Thoracic aorta (tissue), 2 donors: ENCODE measurements at places on chromosomes 5 and 9. TPM values are rescaled to one million over a fixed set of nuclear protein-coding genes. Genes with fewer than 3 reads are reported as not detected.

DNA sequence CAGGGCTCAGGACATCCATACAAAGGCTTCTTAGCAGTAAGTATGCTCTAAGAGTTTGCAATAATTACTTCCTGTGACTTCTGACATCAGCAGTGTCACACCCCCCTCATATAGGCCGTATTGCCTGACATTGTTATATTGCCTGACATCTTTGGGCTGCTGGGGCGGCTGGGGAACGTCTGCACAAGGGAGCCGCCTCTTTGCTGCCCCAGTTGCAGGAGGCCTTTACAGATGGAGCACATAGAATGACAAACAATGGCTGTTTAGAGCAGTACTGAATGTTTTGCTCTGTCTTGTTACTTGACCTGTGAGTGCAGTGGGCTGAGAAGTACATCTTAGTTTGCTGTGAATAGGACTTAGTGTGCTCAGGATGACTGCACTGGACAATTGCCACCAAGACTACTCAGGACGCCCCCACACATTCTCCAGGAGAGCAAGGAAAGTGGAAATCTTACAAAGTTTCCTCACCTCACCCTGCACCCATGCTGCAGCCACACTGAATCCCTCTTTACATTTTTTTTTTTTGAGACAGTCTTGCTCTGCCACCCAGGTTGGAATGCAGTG, 65.4 kb upstream of the SPOCK1 start:
- H3K36me3 ChIP-seq: no peaks in the 10 kb centered on the region
- no peak overlapping the region for H3K4me3 ChIP-seq
- H3K27me3 ChIP-seq: no peaks in the 10 kb centered on the region
- no peaks in the 10 kb centered on the region for H3K4me1 ChIP-seq
- no peak overlapping the region for H3K27ac ChIP-seq
- no peak for DNase-seq

GRCh38 chr5:143379606-143380005, 23.9 kb downstream of the NR3C1 start:
- no peak for DNase-seq
- H3K4me3 ChIP-seq: no peak overlapping the region
- no peak overlapping the region for H3K27ac ChIP-seq
- H3K27me3 ChIP-seq: no peaks in the 10 kb centered on the region
- H3K36me3 ChIP-seq: no peaks in the 10 kb centered on the region

GRCh38 chr9:81790166-81790565, 100.8 kb upstream of the TLE1 start:
- no peaks in the 10 kb centered on the region for H3K4me1 ChIP-seq
- no peaks in the 10 kb centered on the region for H3K27me3 ChIP-seq
- H3K4me3 ChIP-seq: no peak overlapping the region
- no peaks in the 10 kb centered on the region for H3K36me3 ChIP-seq
- DNase-seq: no peak
- H3K27ac ChIP-seq: no peak overlapping the region

DNA sequence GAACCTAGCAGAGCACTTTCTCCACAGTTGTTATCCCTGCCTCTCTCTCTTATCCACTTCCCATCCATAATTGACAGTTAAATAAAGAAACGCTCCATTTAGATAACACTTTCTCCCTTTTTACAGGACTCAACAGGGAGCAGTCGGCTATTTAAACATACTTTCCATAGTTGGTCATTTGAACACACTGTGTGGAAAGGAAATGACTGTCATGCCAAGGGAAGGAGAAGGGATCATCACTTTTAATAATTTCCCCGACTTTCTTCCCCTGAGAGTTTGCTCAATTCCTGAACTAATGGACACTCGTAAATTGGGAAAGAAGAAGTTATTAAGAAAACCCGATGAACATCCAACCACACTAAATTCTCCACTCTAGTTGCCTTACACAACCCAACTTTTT, 400.8 kb upstream of the PTGER4 start:
- H3K27me3 ChIP-seq: no peaks in the 10 kb centered on the region
- H3K4me1 ChIP-seq: no peaks in the 10 kb centered on the region
- no peak overlapping the region for H3K4me3 ChIP-seq
- H3K27ac ChIP-seq: no peak overlapping the region
- no peak for DNase-seq

GRCh38 chr5:145510324-145510723, 324.8 kb downstream of the PRELID2 start:
- no peak for DNase-seq
- H3K4me1 ChIP-seq: peaks cover 15% of the 10 kb centered on the region
- no peak overlapping the region for H3K4me3 ChIP-seq
- H3K36me3 ChIP-seq: peaks cover 3% of the 10 kb centered on the region

GRCh38 chr5:137315534-137316345, 183.4 kb downstream of the SPOCK1 start:
- no peaks in the 10 kb centered on the region for H3K27me3 ChIP-seq
- no peak overlapping the region for H3K4me3 ChIP-seq
- H3K27ac ChIP-seq: no peak overlapping the region
- DNase-seq: no peak
- H3K36me3 ChIP-seq: no peaks in the 10 kb centered on the region

GRCh38 chr5:22567983-22568382, 285.2 kb downstream of the CDH12 start:
- H3K4me1 ChIP-seq: no peaks in the 10 kb centered on the region
- H3K27me3 ChIP-seq: no peaks in the 10 kb centered on the region
- H3K27ac ChIP-seq: no peak overlapping the region
- no peaks in the 10 kb centered on the region for H3K36me3 ChIP-seq
- no peak overlapping the region for H3K4me3 ChIP-seq
- DNase-seq: no peak

- H3K4me1 ChIP-seq: peaks cover 9% of the 10 kb centered on the region
- no peak for DNase-seq
- H3K27me3 ChIP-seq: no peaks in the 10 kb centered on the region
- H3K27ac ChIP-seq: no peak overlapping the region
- no peak overlapping the region for H3K4me3 ChIP-seq
Observed at GRCh38 chr9:75930730-75931321, 40.4 kb downstream of the PCSK5 start.

DNA sequence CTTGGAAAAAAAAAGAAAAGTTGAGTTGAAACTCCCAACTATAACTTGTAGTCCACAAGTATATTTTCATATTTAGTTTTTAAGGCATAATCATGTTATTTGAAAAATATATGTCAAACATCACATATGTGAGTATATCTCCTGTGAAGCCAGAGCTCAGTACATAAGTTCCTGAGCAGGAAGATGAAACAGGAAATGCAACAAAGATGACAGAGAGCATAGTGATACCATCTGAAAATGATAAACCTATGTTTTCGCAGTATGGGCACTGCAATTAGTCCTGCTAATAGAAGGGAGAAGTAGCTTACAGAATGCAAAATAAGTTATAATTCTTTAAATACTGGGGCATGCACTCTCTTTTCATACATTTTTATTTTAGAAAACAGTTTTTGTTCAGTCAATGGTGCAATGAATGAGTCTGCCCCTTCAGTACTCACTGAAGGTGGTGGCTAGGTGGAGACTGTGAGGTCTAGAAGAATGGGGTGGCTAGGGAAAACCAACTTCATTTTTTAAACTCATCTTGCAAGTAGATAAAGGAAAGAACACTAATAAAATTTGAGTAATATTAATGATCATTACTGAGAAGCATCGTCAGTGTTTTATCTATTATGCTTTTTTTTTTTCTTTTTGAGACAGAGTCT, 54.1 kb upstream of the FYB1 start:
- H3K27me3 ChIP-seq: no peaks in the 10 kb centered on the region
- H3K4me1 ChIP-seq: no peaks in the 10 kb centered on the region
- DNase-seq: no peak
- H3K27ac ChIP-seq: peak overlapping the region; percentile 15
- no peak overlapping the region for H3K4me3 ChIP-seq

DNA sequence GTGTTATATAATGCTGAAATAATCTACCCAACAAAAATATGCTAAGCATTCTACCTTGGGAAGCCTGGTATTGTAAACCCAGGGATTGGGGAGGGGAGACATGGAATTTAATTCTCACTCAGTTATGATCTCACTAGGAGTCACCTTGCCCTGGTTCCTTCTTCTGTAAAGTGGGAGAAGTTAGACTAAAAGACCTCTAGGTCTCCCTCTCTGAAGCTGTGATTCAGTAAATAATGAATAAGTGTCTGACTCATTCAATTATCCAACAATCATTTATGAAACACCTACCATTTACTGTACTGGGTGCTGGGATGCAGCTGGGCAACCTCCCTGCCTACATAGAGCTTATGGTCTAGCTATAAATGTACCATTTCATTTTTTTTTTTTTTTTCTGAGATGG, 20.2 kb upstream of the SPARC start:
- H3K27ac ChIP-seq: peak overlapping the region; percentile 8
- H3K4me1 ChIP-seq: peaks cover 7% of the 10 kb centered on the region
- DNase-seq: no peak
- no peak overlapping the region for H3K4me3 ChIP-seq
- H3K36me3 ChIP-seq: no peaks in the 10 kb centered on the region

DNA sequence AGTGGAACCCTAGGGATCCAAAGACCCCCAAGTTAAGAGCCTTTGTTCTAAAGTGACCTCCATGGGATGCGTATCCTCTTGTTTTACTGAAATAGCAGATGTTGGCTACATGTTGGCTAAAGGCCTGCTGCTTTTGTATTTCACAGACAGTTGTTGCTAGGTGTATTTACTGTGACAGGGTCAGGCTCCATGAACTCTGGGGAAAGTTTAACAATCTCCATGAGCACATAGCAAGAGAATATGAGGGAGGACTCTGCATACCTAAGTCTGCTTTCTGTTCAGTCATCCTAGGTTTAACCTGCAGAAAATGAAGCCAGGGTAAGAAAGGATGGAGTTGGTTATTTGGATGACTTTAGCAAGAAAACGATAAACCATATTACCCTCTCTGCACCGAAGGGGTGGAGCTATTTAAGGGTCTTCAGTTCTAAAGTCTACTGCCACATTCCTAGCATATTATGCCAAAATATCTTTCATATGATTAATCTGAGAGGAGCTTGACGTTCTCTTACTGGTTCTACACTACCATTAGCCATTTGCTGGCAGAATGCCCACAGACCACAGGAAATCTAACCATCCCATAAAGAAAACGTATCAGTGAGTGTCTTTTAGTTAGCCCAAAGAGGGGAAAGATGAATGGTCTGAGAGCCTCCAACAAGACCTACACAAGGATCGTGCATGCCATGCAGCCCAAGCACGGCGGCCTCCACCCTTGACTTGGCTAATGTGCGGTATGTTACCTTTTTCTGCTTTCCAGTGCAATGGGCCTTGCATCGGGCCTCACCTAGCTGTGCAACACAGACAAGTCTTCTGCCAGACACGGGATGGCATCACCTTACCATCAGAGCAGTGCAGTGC, 127.8 kb downstream of the SAXO1 start:
- no peak overlapping the region for H3K27ac ChIP-seq
- no peaks in the 10 kb centered on the region for H3K27me3 ChIP-seq
- DNase-seq: no peak

DNA sequence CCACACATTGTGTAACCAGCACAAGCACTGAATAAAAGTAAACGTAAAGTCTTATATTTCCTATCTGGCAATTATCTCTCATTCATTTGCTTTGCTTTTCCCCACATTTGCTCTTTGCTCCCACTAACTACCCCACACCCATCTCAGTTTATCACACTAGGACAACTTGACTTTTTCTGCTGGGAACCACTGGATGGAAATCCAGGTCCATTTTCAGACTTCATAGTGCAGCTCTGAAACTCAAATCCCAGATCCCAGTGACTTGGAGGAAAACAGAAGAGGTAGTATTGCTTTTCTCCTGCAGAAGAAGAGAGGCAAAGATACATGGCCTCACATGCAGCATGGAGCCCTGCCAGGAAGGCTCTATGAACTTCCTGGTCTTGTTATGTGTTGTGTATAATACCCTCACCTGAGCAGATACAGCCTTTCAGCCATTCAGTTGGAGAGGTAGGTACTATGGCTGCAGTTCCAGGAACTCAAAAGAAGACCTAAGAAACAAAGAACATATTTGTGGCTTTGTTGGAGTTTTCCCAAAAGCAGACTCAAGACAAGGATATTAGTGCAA, 90.0 kb upstream of the NIPBL start:
- H3K27me3 ChIP-seq: no peaks in the 10 kb centered on the region
- H3K4me1 ChIP-seq: no peaks in the 10 kb centered on the region
- no peak overlapping the region for H3K27ac ChIP-seq
- DNase-seq: no peak

GRCh38 chr9:107478805-107479204, 10.8 kb downstream of the KLF4 start:
- H3K36me3 ChIP-seq: no peaks in the 10 kb centered on the region
- no peaks in the 10 kb centered on the region for H3K4me1 ChIP-seq
- DNase-seq: no peak
- H3K27me3 ChIP-seq: no peaks in the 10 kb centered on the region
- no peak overlapping the region for H3K4me3 ChIP-seq

DNA sequence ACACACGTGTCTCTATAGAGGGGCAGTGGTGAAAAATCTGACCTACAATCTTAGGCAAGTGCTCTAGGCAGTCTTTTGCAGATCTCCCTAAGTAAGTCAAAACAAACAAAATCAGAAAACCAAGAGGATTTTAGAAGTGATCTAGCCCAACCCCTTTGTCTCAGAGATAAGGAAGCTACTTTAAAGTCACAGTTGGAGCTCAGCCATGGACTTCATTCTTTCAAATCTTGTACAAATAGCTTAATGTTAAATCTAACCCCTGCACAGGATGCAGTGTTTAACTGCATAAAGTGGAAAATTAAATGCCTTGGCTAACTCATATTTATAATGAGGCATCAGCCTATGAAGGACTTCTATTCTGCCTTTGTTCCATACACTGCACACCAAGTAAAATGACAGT, 135.1 kb upstream of the RFX3 start:
- H3K36me3 ChIP-seq: no peaks in the 10 kb centered on the region
- no peaks in the 10 kb centered on the region for H3K4me1 ChIP-seq
- H3K27me3 ChIP-seq: no peaks in the 10 kb centered on the region
- H3K27ac ChIP-seq: no peak overlapping the region
- H3K4me3 ChIP-seq: no peak overlapping the region

DNA sequence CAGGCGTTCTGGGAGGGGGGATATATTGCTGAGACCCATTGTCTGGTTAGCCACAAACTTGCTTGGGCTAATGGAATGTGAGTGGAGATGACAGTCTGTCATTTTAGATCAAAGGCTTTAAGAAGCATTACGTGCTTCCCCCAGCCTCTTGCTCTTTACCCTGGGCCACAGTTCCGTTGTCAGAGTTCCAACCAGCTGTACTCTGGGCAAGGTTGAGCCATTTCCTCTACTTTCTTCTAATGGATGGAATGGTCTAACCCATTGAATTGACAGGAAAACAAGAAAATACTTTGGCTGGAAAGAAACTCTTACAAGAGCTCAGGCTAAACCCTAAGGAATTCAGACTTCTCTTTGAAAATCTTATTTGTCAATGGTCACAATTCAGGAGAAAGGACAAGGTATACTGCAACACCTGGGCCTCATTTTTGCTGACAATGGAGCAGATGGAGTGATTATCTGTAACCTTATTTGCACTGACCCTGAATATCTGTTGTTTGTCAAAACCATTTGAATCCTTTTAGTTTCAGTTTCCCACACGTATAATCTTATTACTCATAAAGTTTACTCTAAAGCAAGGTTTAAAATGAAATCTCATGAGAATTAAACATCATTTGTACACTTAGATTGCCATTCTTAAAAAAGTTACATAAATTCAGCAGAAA, 231.4 kb downstream of the PDE4D start:
- peaks cover 10% of the 10 kb centered on the region for H3K4me1 ChIP-seq
- no peaks in the 10 kb centered on the region for H3K36me3 ChIP-seq
- no peak overlapping the region for H3K27ac ChIP-seq
- no peak for DNase-seq

GCNT1 gene
- total RNA-seq: 24.1 TPM

CWC27 gene
- total RNA-seq: 13.4 TPM

FBXO10 gene
- total RNA-seq: 6.9 TPM

FYB1 gene
- 29.8 TPM for total RNA-seq

PFN3 gene
- not detected for total RNA-seq

SH3GL2 gene
- not detected for total RNA-seq

CCDC192 gene
- not detected for total RNA-seq
